ENCODE measurements at places on chromosomes 5 and 9.
A peak's percentile ranks its signal among the peaks of the same experiment; 100 is the strongest.

DNA sequence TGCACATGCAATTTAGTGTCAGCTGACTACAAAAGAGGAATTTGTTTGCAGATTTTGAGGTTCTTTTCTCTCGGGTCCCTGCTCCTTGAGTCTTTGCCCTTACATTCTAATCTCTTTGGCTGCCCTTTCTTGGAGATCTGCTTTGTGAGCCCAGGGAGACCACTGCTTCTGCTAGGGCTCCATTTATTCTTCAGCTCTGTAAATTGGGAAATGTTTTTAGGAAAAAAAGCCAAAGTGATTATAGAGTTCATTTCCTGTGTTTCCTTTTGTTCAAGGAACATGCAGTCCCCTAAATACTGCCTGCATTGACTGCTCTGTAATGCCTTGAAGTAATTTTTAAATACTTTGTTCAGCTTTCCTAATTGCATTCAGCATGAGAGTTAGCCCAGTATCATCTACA, 197.4 kb downstream of the CSNK1G3 start:
- DNase-seq: no peak

DNA sequence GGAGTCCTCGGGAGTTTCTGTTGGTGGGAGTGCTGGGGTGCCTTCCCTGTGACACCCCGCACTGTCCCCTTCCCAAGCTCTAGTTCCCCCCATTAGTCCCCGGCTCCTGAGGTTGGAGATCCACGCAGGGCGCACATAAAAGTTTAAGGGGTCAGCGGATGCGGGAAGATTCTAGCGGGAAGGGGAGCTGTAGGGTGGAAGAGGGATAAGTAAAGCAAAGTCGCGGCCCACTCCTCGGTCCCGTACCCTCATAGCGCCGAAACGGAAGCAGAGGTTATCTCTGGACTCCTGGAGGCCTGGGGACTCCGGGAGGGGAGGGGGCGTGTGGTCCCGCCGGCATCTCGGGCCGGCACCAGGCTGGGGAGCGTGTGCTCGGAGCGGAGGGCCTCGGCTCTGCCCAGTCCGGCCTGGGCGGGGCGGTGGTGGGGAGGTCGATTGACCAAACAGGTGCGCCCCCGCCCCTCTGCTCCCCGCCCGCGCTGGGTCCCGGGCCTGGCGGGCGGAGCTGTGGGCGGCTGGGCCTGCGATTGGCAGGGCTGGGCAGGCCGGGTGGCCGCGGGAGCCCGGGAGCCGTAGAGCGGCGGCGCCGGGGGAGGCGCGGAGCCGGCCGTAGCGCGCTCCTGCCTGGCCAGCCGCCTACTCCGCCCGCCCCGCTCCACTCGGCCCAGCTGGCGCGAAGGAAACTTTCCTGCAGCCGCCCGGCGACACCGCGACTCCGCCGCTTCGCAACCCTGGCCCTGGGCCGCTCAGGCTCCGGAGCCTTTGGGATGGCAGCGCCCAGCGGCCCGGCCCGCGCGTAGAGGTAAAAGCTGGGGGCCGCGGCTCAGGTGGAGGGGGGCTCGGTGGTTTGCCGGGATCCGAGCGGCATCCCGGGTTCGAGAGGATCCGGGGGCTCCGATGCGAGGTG, 52.2 kb upstream of the DAB2IP start:
- DNase-seq: no peak

DNA sequence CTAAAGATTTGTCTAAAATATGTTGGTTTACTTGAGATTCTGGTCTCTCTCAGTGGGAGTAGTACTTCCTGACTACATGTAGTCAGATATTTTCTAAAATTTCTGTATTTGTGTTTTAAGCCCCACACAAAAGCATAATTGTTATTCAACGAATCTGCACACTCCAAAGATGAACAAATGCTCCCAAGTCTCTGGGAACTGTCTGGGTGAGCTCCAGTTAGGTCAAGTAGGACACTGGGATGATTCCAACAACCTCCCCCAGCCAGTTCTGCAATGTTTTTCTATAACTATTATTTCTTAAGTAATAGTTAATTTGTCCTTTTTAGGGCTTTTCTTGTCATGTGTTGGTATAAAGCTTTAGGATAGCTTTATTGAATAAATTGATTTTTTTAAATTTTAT, 174.6 kb downstream of the FAM174A start:
- no peak for DNase-seq

GRCh38 chr9:133861086-133861485, 122.9 kb upstream of the SARDH start:
- DNase-seq: no peak

- DNase-seq: no peak
Measured at GRCh38 chr9:94212531-94212930, 46.6 kb upstream of the ZNF169 start.

DNA sequence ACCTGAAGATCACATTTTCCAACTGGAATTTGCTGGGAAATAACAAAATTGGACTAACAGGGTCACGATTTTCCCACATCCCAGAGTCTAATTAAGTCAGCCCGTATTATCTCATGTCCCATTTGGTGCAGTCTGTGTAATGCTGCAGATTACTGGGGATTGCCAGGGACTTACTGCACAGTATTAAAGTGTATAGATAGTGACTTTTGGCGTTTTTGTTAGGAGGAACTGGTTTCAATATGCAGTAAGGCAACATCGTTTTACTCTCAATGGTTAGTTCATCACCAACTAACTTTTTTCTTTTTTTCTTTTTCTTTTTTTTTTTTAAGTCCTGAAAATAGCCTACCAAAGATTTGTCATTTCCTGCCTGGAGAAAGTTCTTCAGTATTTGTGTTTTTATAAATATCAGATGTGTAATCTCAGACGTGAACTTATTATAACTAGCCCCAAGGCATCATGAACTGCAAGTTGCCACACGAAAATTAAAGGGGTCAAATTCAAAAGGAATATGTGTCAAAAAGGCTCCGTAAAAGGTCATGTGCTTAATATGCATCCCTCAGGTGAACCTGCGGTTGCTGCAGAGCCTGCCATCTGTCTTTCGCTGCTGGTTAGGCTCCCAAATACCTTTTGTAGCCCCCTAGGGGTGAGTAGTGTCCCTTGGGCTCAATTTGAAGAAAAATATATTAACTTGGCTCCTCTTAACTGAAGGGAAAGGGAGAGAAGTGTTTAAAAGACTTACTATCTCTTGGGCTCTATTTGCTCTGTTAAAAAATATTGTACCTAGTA, 176.7 kb upstream of the ADAMTSL1 start:
- no peak for DNase-seq

GRCh38 chr5:82165740-82166530, 112.2 kb downstream of the RPS23 start:
- DNase-seq: peak; percentile 2

GRCh38 chr5:165477546-165477945, 1972.1 kb downstream of the MAT2B start:
- DNase-seq: no peak

GRCh38 chr9:93008457-93008856, 50.0 kb upstream of the SUSD3 start:
- DNase-seq: no peak

- DNase-seq: no peak
Measured at GRCh38 chr9:128764361-128764760, 7.4 kb downstream of the ZER1 start.

GRCh38 chr5:150461231-150461630, 11.7 kb upstream of the RPS14 start:
- DNase-seq: no peak

DNA sequence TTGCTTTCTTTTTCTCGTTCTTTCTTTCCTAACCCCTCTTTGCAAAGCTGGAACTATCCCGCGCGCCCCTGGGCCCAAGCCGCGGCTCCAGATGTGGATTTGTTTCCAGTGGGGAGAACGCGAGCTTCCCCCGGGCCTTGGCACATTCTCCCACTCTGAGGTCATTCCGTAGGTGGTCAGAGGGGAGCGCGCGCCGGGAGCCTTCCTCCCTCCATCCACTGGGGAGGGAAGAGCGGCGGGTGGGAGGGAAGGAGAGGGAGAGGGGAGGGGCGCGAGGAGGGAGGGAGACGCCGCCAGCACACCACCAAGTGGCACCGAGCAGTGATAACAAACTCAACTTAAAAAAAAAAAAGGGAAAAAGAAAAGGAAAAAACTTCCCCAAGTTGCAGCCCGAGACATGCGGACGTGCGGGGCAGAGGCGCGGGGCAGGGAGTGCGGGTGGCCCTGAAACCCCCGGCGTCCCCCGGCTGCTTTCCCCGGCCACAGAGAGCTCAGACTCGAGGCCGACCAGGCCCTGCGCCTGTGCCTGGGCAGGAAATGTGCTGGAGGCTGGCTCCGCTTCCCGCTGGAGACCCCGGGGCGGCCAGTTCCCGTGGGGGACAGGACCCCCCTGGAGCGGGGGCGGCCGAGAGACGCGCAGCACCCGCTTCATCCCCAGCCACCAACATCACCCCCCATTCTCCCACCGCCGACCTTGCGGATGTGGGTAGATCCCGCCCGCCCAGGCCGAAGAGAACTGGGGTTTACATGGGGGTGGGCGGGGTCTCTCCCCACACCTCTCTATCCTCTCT, 3.1 kb downstream of the IER5L start:
- DNase-seq: no peak

DNA sequence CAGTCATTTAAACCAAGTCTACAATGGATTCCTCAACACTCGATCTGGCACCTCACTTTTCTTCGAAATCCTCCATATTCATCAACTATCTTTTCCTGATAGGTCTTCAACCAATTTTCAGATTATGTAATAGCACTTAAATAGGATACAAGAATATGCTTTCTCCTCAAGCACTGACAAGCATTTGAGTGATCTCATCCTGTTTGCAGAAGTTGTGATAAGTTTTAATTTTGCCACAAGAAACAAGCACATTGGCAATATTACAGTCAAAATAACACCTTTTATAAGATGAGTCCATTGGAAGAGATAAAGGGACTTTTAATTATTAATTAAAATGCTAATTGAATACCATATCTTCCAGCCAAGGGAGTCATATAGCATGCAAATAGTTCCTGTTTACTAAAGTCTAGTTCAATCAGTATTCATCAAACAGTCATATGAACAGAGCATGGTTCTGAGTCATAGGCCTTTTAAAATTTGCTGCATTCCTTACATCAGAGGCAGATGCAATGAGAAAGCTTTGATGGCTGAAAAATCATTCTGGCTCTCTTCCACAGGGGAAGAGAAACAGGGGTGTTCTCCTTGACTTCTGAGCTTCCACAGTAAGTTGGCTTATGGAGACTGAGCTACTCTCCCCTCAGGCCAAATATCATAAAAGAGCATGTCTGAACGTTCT, 32.7 kb upstream of the ZCCHC9 start:
- DNase-seq: no peak

DNA sequence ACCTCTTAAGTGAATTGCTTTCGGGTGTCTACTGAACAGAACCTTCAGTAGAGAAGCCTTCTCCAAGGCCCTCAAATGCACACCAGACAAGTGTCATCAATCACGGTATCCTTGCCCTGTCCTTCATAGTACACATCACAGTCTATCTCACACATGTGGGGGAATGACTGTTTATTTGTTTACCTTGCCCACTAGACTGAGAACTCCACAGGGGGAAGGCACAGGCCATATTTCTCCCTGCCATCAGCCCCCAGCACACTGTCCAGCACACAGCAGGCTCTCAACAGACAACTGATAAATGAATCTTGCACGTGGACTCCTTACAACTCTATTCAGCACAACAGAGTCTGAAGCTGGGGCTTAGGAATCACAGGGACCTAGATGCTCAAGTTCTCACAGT, 128.5 kb downstream of the MED27 start:
- DNase-seq: no peak

GRCh38 chr9:130825351-130825651, 9.8 kb upstream of the ABL1 start:
- DNase-seq: no peak

DNA sequence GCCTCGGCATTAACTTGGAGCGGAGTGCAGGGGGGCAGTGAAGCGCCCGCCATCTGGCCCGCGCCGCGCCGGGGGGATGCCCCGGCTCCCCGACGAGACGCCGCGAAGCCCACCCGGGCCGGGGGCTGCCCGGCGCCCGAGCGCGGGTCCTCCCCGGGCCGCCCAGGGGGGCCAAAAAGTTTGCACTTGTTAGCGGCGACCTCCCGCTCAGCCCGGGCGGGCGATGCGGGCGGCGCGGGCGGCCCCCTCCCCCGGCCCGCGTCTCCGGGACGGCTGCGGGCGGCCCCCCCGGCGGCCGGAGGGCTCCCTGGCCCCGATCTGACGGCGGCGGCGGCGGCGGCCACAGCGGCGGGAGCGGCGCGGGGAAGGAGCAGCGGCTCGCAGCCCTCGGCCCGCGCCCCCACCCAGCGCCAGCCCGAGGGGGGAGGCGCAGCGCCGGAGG, at the start of gene NTNG2:
NTNG2 (plus strand) TSS at position 316 of the 442 bp plus-strand sequence. CDS start 4,774 bp downstream, outside the sequence.
- DNase-seq: no peak

DNA sequence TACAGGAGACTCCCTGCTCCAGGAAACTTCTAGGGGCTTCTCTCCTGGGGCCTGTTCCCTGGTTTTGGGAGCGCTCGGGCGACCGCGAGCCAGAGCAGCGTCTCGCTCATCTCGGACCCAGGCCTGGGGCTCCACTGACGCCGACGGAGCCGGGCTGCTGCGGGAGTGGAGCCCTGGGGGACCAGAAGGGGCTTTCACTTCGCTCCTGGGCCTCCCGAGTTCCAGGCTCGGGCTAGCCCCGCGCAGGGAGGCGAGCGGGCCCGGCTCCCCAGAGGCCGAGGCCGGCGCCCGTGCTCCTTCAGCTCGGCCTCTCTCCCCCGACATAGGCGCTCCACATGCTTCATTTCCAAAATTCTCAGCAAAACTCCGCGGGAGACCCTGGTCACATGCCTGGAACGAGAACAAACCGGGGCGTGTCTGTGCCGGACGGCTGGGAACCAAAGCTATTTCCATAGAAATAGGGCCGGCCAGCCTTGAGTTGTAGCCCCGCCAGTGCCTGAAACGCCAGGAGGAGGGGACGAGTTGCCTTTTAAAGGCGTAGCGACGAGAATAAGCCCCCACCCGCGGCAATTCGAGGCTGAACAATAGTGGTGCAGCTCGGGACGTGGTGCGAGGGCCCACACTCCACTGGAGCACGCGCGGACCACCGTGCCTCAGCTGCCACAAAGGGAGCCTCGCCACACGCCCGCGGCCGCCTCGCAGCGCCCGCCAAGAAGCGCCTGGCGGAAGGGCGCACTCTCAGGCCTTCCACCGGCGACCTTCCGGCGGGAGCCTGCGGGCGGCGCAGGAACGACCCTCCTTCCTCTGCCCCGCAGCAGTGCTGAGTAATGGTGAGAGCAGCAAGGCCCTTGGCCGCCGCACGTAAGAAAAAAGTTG, 1.1 kb upstream of the G3BP1 start:
- DNase-seq: no peak

DNA sequence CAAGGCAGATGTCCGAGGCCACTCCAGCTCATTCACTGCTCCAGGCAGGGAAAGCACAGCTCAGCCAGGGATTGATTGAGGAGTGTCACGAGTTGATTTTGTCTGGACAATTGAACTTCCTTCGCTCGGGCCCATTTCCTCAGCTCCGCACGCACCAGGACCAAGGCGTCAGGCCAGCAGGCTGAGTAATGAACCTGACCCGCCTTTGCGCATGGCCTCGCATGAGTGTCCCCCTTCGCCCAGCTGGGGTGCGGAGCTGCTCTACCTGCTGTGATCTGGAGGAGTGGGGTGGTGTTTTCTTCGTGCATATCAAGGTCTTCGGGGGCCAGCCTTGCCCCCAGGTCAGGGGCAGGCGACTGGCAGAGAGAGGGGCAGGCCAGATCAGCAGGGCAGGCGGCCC, 44.0 kb downstream of the VAV2 start:
- no peak for DNase-seq

GRCh38 chr5:129971714-129972113, 67.4 kb downstream of the CHSY3 start:
- DNase-seq: no peak

GRCh38 chr9:5920860-5921328, 30.2 kb downstream of the MLANA start:
- no peak for DNase-seq

GRCh38 chr5:114324282-114324681, 37.6 kb upstream of the KCNN2 start:
- DNase-seq: no peak

Data from stimulated activated CD4-positive, alpha-beta T cell treated with anti-CD3 and anti-CD28 coated beads, TNF-alpha, amount 100 ng/mL, for 1 hour (primary cell).